ENCODE measurements at places on chromosomes 6 and 20.

- no peak overlapping the region for H3K4me3 ChIP-seq
- no peaks in the 10 kb centered on the region for H3K27me3 ChIP-seq
- no peak for DNase-seq
- no peaks in the 10 kb centered on the region for H3K36me3 ChIP-seq
- H3K4me1 ChIP-seq = peaks cover 36% of the 10 kb centered on the region
Observed at GRCh38 chr6:15266423-15266996, 20.6 kb downstream of the JARID2 start.

DNA sequence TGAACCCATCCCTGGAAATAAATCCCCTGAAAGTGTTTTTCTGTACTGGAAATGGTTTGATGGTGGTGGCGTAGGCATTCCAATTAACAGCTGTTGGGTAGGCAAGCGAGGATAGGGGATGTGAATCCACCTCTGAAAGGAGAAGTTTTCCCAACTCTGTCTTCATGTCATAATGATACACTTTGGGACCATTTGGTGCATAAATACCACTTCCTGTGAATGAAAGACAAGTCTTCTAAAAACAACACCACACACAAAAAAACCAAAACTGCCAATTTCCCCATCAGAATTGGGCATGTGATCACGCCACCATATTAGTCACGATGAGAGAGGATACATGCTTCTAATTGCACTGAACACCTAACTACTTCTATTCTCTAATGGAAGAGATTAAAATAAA, 6.4 kb downstream of the VNN2 start:
- H3K4me1 ChIP-seq = no peaks in the 10 kb centered on the region
- H3K4me3 ChIP-seq = no peak overlapping the region
- H3K27ac ChIP-seq = no peak overlapping the region
- DNase-seq = no peak
- no peaks in the 10 kb centered on the region for H3K36me3 ChIP-seq

DNA sequence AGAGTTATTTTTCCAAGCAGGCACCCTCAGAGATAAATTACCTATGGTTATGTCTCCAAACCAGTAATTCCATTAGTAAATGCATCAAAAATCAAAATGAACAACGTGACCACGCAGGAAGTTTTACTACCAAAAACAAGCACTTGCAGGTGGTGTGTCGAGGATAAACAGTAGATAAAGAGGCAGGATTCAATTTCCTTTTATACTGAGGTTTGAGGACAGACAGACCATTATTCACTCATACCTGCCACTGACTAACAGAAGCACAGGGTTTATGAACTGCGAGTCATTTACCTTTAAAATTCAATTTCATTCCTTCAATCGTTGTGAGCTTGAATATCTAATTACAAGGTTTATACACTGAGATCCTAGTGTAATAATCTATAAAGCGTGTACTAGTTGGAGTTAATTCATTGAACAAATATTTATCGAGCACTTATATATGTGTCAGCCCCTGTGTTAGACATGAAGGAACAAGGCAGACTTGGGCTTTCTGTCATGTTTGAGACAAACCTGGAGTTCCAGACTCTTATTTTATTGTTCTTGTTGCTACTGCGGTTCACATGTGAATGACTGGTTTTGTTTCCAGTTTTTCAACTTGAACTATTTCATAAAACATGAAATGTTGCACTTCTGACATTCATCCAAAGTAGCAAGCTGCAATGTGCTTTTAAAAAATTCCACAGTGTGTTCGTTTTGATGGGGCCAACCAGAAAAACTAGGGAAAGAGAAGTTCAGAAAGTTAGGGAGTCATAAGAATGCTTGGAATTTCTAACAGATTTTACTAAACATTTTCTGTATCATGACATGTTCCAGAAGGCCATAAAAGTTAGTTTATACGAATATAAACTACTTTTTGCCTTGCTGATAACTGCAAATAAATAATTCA, 205.6 kb downstream of the UST start:
- no peaks in the 10 kb centered on the region for H3K4me1 ChIP-seq
- DNase-seq = no peak
- peaks cover 4% of the 10 kb centered on the region for H3K36me3 ChIP-seq
- no peaks in the 10 kb centered on the region for H3K27me3 ChIP-seq
- no peak overlapping the region for H3K4me3 ChIP-seq

GRCh38 chr6:99602520-99603420, 3.9 kb upstream of the PRDM13 start:
- DNase-seq = no peak
- H3K4me3 ChIP-seq = peak overlapping the region; percentile 55
- peaks cover 12% of the 10 kb centered on the region for H3K4me1 ChIP-seq
- no peaks in the 10 kb centered on the region for H3K36me3 ChIP-seq
- H3K27me3 ChIP-seq = peaks cover 72% of the 10 kb centered on the region

GRCh38 chr20:33933469-33933909, 60.2 kb upstream of the RALY start:
- H3K4me3 ChIP-seq = no peak overlapping the region
- no peak overlapping the region for H3K27ac ChIP-seq
- H3K4me1 ChIP-seq = peaks cover 13% of the 10 kb centered on the region
- DNase-seq = no peak

DNA sequence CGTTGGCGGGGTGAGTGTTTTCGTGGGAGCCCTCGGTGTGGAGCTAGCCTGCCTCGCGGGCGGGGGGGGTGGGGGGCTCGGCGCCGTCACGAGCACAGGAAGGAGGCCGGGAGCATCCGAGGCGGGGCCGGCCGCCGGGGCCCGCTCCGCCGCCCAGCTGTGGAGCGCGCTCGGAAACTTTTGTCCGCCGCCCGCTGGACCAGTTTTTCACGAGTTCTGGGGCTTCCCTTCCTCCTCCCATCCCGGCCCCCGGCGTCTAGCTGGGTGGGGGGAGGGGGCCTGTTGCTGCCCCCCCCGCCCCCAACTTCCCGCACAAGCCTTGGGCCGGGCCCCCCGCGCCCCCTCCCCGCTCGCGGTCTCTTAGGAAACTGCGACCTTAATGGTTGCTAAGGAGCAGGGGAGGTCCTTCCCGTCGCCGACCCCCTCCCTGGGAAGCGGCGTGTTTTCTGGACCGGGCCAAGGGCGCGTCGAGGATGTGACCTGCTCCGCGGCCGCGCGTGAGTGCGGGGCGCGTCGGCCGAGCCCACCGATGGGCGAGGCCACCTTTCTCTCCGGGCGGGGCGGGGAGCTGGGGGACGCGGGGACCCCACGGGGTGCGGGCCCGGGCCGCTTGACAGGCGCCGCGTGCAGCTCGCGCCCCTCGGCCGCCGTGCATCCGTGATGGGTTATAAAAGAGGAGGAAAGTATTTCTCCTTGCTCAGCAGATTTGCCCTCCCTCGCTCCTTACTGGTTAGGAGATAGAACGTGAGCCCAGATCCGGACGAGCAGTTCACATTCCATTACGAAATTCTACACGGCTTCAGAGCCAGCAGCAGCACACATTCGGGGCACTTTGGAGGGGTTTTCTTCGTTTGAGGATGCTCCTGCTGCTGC, 1.4 kb downstream of the RREB1 start:
- no peaks in the 10 kb centered on the region for H3K36me3 ChIP-seq
- DNase-seq = no peak
- H3K4me3 ChIP-seq = peak overlapping the region; percentile 98
- no peaks in the 10 kb centered on the region for H3K27me3 ChIP-seq

- DNase-seq = no peak
- no peaks in the 10 kb centered on the region for H3K4me1 ChIP-seq
- no peaks in the 10 kb centered on the region for H3K27me3 ChIP-seq
- H3K36me3 ChIP-seq = no peaks in the 10 kb centered on the region
- no peak overlapping the region for H3K27ac ChIP-seq
Observed at GRCh38 chr6:162666246-162666645, 61.3 kb downstream of the PRKN start.

DNA sequence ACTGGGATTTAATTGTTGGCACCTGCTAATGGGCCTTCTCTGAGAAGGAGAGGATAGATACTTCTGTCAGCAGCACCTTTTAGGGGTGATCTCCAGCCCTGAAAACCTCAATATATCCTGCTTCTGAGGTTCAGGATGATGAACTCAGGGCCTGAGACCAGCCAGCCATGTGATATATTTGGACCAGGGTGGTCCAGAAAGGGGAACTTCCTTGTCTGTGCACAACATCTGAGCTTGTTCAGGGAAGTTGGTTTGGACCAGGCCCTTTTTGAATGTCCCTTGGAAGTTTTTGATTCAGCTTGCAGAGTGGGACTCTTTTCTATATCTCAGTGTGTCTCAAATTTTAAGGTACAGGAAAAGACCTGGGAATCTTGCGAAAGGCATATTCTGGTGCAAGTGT, 85.8 kb downstream of the GFRA4 start:
- no peaks in the 10 kb centered on the region for H3K4me1 ChIP-seq
- H3K27ac ChIP-seq = no peak overlapping the region
- no peaks in the 10 kb centered on the region for H3K27me3 ChIP-seq
- peaks cover 96% of the 10 kb centered on the region for H3K36me3 ChIP-seq

- DNase-seq = no peak
- no peaks in the 10 kb centered on the region for H3K27me3 ChIP-seq
- peaks cover 4% of the 10 kb centered on the region for H3K4me1 ChIP-seq
- peaks cover 14% of the 10 kb centered on the region for H3K36me3 ChIP-seq
Observed at GRCh38 chr20:41408156-41408794, 41.7 kb upstream of the EMILIN3 start.

DNA sequence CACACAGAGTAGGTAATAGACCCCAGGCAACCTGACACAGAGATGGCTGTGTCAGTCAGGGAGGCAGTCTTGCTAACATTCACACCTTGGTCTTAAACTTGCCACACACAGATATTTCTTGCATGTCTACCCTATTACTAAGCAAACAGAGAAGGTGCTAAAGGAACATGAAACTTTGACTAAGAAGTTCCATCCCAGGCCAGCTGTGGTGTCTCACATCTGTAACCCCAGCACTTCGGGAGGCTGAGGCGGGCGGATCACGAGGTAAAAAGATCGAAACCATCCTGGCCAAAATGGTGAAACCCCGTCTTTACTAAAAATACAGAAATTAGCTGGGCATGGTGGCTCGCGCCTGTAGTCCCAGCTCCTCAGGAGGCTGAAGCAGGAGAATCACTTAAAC, 222.4 kb upstream of the JARID2 start:
- H3K27ac ChIP-seq = no peak overlapping the region
- H3K36me3 ChIP-seq = no peaks in the 10 kb centered on the region
- H3K4me3 ChIP-seq = no peak overlapping the region
- no peaks in the 10 kb centered on the region for H3K27me3 ChIP-seq
- DNase-seq = no peak

DNA sequence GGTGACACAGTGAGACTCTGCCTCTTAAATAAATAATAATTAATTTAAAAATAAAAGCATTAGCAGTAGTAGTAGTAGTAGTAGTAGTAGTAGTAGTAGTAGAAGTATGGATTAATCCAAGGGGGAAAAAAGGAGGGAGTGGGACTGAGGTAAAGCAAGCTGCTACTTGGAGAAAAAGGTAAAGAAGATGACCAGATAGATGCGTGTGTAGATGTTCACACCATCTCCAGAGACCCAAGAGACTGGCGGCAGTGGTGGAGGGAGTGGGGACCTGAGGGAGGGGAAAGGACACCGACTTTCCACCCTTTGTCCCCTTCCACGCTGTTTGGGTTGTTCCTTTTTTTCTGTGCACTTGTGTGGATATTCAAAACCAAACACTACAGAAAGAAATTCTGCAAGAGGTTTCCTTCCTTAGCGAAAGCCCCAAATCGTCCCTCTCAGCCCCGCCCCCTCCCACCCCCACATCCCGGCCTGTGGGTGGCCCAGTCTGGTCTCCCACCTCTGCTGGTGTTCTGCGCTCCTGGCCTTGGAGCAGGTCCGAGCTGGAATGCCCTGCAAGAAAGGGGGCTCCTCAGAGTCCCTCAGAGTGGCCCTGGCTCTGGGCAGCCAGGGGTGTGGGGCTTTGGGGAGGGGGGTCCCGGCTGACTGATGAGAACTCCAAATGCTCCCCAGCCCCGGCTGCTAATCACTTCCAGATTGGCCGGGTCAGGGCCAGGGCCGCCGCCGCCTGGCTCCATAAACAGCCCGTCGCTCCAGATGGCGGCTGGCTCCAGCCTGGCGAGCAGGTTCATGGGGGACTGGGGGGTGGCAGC, 60.2 kb downstream of the UBE2V1 start:
- H3K4me1 ChIP-seq = peaks cover 37% of the 10 kb centered on the region
- no peaks in the 10 kb centered on the region for H3K27me3 ChIP-seq
- H3K27ac ChIP-seq = no peak overlapping the region
- no peak overlapping the region for H3K4me3 ChIP-seq
- no peak for DNase-seq

- peaks cover 24% of the 10 kb centered on the region for H3K4me1 ChIP-seq
- H3K27me3 ChIP-seq = no peaks in the 10 kb centered on the region
- DNase-seq = no peak
Observed at GRCh38 chr20:62141397-62142251, 1.6 kb downstream of the PSMA7 start.

DNA sequence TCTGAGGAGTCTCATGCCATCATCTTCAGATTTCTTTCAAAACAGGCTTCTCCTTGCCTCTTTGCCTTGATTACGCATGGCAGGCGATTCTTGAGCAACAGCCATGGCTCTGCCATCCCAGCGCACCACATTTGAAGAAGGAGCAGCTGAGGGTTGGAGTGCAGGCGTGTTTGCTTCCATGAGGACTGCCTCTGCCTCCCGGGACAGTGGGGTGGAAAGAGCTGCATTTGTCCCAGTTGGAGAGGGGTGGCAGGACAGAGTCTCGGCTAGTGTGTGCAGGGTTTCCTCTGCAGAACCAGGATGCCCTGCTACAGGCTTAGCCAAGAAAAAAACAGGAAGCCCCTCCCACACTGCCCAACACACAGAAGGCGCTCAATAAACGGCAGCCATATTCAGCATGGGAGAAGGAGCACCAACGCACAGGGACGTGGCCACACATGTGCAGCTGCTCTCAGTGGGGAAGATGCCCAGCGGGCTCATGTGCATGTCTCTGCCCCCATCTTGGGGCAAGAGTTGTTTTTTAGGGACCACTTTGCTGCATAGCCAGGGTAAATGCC, 36.6 kb downstream of the IRF4 start:
- no peaks in the 10 kb centered on the region for H3K4me1 ChIP-seq
- H3K36me3 ChIP-seq = no peaks in the 10 kb centered on the region
- no peaks in the 10 kb centered on the region for H3K27me3 ChIP-seq
- DNase-seq = no peak
- no peak overlapping the region for H3K27ac ChIP-seq
- no peak overlapping the region for H3K4me3 ChIP-seq

DNA sequence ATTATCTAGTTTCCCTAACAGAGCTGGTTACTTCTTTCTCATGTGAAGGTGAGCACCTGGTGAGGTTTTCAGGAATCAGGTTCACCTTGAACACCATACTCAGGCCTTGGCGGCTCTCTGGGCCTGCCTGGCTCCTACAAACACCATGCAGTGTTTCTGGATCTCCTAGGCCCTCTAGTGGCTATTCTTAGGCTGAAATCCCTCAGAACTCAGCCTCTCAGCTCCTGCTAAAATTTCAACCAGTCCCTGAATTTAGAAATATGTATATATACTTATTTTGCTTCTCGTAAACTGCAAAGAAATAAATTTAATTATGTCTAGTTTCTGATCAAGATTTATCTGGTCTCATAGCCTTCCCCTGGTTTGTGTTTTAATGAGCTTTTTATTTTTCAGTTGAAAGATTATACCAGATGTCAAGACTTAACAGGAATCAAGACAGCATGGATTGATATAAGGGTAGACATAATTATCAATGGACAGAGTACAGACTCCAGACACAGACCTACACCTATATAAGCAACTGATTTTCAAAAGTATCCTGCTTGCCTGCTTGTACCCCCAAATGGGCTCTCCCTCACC, 55.9 kb downstream of the ANKEF1 start:
- no peak for DNase-seq
- no peaks in the 10 kb centered on the region for H3K27me3 ChIP-seq
- peaks cover 5% of the 10 kb centered on the region for H3K4me1 ChIP-seq
- H3K36me3 ChIP-seq = no peaks in the 10 kb centered on the region
- H3K4me3 ChIP-seq = no peak overlapping the region
- no peak overlapping the region for H3K27ac ChIP-seq

Data from esophagus squamous epithelium (tissue), 5 donors.